ENCODE measurements at places on chromosomes 5 and 9.

GRCh38 chr9:546797-547223 is 294.7 kb upstream of the DMRT1 start:
- no peak for DNase-seq

DNA sequence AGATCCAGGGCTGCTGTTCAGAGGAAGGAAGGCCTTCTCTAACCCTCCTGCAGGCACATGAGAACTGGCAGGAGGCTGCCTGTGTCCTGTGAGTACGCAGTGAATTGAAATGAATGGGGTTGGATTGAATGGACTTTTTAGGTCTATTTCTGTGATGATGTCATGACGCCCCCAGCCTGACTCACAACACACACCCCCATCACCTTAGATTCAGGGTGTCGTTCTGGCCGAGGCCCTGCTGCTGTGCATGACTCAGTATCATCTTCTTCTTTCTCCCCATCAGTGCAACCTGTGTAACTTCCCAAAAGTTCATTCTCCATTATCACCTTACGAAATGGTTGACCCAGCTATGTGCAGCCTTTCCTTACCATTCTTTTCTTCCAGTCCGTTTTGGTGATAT is 5.4 kb downstream of the PCAT7 start:
- no peak for DNase-seq

- no peak for DNase-seq
Observed at GRCh38 chr5:33817301-33817700, 74.5 kb downstream of the ADAMTS12 start.

GRCh38 chr5:97131139-97131710 is 11.2 kb downstream of the LIX1 start:
- DNase-seq = no peak

DNA sequence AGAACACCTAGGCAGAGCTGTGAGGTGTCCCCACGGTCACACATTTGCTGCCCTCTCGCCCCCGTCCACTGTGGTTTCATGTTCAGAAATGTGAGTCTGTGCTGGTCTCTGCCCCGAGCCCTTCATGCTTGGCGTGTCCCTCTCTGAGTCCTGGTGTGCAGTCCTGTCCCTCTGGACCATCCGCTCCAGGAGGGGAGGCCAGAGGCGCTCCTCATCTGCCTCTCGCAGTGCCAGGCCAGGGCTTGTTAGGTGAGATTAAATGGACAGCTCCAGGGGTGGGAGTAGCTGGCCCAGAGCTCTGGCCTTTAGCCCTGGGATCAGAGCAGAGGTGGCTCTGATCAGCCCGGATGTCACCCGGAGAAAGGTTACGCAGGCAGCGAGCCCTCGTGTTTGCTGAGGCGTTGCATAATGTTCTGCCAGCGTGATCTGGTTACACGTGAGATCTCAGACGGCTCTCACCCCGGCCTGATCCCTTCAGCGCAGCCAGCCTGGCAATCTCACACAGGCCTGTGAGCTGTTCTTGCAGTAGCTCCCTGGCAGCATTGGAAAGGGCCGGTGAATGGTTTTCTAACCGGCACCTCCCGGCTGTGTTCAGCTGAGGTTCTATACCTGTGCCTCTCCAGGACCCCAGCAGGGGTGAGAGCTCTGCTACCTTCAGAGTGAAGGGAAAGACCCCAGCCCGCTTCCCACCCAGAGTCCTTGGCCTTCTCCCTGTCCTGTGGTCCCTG is 24.5 kb downstream of the PTGES2 start:
- no peak for DNase-seq

- DNase-seq = no peak
Observed at GRCh38 chr5:133457439-133458355, 154.6 kb downstream of the FSTL4 start.

DNA sequence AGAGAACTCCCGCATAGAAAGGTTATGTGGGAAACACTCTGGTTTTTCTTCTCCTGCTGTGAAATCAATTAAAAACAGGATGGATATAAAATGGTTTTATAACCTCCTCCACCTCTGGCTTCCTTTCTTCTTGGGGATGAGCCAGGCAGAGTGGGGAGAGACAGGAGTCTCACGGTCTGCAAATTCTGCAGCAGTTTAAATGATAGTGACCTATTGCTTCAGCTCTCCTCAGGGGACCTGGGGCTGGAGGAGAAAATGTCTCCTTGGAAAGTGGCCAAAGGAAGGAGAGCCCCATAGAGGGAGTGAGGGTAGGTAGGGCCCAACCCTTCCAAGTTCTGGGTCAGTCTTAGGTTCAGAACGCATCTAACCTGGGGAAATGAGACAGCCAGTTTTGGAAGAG is 118.8 kb downstream of the MTX3 start:
- DNase-seq = no peak

- DNase-seq = no peak
Observed at GRCh38 chr9:18075253-18075952, 398.6 kb upstream of the ADAMTSL1 start.

DNA sequence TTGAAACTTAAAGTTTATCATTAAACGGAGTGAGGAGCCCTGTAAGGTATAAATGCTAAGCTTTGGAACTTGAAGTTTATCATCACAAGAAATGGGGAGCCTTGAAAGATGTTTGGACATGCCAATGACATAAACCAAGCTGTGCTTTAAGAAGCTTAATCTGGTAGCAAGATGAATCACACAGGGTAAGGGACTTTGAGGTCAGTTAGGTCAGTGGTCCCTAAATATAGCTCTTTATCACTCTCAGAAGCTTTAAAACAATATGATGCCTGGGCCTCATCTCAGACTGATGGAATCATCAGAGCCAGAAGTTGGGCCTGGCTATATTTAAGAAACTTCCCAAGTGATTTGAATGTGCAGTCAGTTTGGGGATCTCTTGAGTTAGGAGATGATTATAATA is 85.7 kb downstream of the TNC start:
- no peak for DNase-seq

GRCh38 chr9:78121488-78121887 is 89.9 kb upstream of the GNAQ start:
- peak; percentile 80 for DNase-seq

GRCh38 chr5:74976651-74977050 is 75.7 kb downstream of the GCNT4 start:
- DNase-seq = no peak

DNA sequence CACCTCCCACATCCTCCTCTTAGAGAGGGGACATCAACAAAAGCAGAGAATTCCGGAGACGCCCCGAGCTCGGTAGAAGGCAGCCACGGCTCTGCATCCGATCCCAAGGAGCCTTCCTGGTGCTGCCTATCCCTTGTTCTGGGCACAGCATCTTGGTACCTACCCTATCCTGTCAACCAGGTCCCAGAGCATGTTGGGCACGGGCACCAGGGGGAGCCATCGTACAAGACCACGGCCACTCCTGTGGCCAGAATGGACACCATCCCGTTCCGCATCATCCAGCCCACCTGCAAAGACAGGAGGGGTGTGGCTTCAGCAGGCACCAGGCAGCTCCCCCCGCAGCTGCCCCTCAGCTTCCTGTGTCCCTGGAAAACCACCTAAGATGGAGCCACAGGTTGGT is 62.7 kb upstream of the ZNF354A start:
- DNase-seq = no peak

GRCh38 chr5:17289681-17290539 is 72.5 kb downstream of the BASP1 start:
- DNase-seq = no peak

- DNase-seq = no peak
Observed at GRCh38 chr5:62007457-62007856, 298.5 kb upstream of the KIF2A start.

DNA sequence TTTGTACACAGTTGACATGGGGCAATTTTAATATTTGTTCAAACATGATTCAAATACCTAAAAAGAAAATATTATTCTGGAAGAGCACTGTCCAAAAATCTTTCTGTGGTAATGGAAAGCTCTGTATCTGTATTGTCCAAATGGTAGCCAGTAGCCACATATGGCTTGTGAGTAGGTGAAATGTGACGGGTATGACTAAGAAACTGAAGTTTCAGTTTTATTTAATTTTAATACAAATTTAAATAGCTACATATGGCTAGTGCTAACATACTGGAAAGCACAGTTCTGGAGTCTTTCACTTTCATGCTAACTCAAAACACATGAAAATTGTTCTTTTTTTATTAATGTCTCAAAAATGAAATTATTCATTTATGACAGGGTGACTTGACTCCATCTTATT is 132.6 kb downstream of the PLK2 start:
- no peak for DNase-seq

DNA sequence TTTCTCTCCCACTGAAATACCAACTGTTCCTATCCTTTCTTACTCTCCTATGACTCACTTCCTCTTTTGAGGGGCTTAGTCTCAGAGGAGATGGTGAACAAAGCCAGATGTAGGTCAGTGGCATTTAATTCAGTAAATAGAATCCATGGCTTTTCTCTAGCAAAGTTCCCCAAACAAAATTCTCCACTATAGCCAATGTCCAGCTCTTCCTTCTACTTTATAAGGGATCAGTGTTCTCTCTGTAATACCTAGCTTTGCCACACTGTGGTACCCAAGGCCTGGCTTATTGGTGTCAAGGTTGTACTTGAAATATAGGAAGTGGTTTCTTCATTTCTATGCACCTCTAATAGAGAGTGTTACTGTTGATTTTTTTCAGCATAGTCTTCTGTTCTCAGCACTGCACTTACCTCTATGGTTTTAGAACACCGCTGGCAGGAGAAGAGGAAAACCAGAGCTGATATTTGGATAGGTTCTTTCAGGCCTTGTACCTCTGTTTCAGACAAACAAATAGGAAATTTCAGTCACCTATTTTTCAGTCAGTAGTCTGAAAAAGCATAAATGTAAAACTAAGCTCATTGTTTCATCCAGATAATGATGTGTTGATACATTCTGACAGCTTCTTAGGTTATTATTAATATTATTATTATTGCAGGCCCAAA is 40.6 kb upstream of the ITGA2 start:
- DNase-seq = peak; percentile 70

GRCh38 chr5:110965773-110966581 is 105.5 kb upstream of the TSLP start:
- no peak for DNase-seq

DNA sequence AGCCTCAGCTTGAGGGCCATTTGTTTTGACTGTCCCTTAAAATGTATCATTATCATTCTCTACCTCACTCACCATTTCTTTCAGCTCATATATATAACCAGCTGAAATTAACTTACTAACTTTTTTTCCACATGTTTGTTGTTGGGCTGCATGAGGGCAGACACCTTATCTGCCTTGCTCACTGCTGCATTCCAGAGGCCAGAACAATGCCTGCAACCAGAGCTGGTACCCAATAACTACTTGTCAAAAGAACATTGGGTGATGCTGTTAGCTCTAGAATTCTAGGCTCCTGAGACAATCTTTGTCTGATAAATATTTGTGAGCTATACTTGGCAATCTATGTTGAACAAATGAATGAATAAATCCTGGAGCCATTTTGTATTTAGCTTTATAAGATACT is 68.3 kb downstream of the HTR4 start:
- no peak for DNase-seq

DNA sequence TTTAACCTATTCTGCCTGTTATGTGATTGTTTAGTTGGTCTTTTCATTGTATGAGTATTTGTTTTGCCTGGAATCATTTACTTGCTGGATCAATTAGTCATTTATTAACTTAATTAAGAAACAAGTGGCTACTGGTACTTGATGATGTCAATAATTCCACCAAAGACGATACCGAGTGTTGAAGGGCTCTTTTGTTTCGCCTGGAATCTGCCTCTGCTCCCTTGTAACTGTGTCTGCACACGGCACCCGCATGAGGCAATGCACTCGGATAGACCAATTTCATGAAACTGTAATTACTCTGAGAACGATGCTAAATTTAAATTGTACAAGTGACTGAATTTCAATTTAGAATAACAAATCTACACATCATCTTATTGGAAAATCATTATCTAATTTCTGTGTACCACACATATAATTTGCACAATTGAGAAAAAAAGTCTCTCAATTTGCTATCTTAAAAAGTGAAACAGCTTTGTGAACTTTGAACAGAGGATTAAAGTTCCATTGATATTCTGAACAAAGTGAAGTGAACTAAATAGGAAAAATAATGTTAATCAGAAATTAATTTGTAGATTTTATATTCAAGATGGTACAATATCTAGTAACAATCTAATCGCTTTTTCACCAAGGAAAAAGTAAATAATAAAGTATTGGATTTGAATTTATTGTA is 143.2 kb downstream of the CTNND2 start:
- DNase-seq = no peak

- peak; percentile 73 for DNase-seq
Observed at GRCh38 chr9:34611811-34612787, at the start of gene RPP25L. TSS of gene RPP25L (minus strand) at chr9:34612097. CDS start at chr9:34611296, 801 bp downstream.

- DNase-seq = peak; percentile 59
Observed at GRCh38 chr5:139637438-139638089, 10.6 kb upstream of the CXXC5 start.

DNA sequence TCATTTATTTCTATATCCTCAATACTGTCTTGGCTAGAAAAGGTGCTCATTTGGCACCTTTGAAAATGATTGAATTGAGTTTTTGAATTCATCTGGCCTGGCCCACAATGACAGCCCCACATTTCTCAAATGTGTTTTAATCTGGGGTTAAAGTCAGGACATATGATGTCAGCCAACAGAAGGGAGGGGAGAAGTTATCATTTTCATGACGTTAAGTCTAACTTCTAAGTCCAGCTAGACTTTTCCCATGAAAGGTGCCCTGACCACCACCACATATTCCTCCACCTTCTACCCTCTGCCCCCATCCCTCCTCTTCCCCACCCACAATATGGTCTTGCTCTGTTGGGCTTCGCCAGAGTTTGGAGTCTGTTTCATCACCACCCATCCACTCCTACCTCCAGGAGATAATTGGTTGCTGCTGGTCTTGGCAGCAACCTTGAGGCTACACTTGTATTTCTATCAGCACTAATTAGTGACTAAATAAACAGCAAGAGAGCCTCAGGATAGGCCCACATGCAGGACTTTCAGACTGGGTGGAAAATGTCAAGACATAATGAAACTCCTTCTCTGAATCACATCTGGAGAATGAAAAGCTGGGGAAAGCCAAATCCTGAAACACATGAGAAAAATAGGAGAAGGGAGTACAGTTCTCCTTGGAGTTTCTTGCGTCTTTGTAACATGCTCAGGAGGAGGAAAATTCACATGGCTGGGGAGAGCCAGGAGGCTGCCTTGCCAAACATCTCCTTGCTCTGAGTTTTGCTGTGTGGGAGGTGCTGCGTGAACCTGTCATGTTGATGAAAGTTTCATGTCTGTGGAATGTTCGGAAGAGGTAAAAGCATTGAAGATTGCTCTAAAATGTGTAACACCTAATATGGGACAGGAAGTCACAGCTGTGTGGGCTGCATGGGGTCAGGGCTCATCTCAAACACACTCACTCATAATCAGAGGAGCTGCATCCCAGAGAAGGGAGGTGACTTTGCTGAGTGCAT is 544.7 kb upstream of the KLF4 start:
- no peak for DNase-seq

Measured in HL-60 (cell line).